ENCODE measurements at places on chromosomes 1 and 21.

GRCh38 chr1:36174713-36175112 is 18.8 kb downstream of the MAP7D1 start:
- no peaks in the 10 kb centered on the region for H3K36me3 ChIP-seq
- DNase-seq = no peak
- H3K4me3 ChIP-seq = no peak overlapping the region
- no peak overlapping the region for H3K27ac ChIP-seq
- peaks cover 20% of the 10 kb centered on the region for H3K27me3 ChIP-seq

- 0 out of 2 replicates have a peak, but pooled peaks cover 3% of the 10 kb centered on the region for H3K4me1 ChIP-seq
- no peaks in the 10 kb centered on the region for H3K36me3 ChIP-seq
- DNase-seq = no peak
- H3K4me3 ChIP-seq = no peak overlapping the region
- no peaks in the 10 kb centered on the region for H3K27me3 ChIP-seq
Observed at GRCh38 chr21:25509862-25510261, 97.4 kb downstream of the MRPL39 start.

DNA sequence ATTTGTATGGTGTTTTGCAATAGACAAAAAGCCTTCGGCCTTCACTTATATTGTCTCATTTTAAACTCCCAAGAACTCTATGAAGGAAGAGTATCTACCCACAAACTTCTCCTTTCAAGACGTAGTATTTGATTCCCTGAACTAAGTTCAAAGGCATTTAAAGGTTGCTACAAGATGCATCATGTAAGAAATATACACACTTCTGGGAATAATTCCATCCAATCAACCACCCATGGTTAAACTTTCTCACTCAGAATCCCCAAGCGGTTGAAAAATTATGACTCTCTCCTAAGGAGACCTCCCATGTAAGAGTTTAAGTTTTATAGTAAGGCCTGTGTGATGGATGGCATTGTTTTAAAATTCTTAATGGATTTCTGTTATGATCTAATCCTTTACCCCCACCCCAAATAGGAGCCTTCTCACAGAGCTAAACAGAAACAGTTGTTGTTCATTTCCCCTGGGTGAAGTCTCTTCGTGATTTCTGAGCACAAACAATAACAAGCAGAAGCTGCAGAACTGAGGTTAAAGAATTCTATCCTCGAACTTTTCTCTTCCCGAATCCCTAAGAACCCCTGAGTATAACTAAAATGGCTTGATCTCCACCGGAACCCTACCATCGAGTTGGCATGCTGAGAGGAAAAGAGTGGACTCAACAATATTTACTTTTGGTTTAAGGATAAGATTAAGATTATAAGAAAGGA is 185.0 kb downstream of the TGFBR3 start:
- no peaks in the 10 kb centered on the region for H3K27me3 ChIP-seq
- peaks cover 13% of the 10 kb centered on the region for H3K4me1 ChIP-seq
- H3K36me3 ChIP-seq = no peaks in the 10 kb centered on the region
- H3K27ac ChIP-seq = no peak overlapping the region
- DNase-seq = no peak
- H3K4me3 ChIP-seq = no peak overlapping the region

GRCh38 chr1:156194300-156194652 is 372 bp downstream of the SLC25A44 start:
- H3K27ac ChIP-seq = no peak overlapping the region
- H3K27me3 ChIP-seq = no peaks in the 10 kb centered on the region
- peaks cover 1% of the 10 kb centered on the region for H3K36me3 ChIP-seq
- DNase-seq = no peak
- H3K4me3 ChIP-seq = peak overlapping the region; percentile 81

DNA sequence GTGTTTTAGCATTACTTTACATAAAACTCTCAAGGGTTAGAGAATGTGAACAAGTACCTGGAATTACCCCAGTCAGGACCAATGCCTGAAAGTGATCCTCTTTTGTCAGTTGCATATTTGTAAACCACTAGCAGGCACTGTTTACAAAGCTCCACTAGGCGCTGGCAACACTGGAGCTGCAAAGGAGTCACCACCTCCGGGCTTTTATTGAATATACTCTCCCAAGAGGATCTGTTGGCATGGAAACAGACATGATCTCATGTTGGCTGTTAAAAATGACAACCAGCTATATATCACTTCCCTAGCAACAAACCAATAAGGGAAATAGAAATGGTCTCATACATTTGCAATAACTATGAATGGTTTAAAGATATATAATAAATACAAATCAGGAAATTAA is 116.0 kb downstream of the TTLL7 start:
- no peak overlapping the region for H3K4me3 ChIP-seq
- no peaks in the 10 kb centered on the region for H3K36me3 ChIP-seq
- peak; percentile 56 for DNase-seq
- H3K27me3 ChIP-seq = no peaks in the 10 kb centered on the region
- no peak overlapping the region for H3K27ac ChIP-seq

DNA sequence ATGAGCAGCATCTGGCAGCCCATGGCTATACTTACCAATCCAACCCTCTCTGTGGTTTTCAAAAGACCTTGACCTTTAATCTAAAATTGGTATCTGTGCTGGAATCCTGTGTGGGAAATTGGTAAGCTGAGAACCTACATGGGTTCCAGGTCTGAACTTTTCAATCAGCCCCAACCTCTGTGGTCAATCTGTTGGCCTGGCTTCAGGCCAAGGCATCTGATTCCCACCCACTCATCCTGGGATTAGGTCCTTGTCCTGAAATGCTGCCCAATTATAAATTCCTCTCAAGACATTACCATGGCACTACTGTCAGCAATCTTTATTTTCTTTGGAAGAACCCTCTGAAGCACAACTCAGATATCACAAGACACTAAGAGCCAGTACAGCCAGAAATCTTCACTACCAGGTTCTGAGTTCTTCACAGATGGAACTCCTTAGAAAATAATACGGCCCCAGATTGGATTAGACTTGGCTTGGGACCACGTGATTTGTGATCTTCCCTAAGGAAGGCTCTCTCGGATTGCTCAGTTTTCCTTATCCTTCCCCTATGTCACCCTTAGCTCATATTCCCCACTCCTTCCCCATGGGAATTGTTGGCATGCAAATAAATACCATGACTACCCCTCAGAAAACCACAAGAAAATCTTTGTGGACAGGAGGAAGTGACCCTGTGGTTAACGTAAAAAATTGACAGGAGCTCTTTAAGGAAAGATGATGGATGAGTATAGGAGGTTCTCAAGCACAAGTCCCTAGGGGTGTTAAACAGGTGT is 207.9 kb upstream of the ST6GALNAC5 start:
- no peaks in the 10 kb centered on the region for H3K27me3 ChIP-seq
- no peaks in the 10 kb centered on the region for H3K36me3 ChIP-seq
- no peak for DNase-seq
- H3K27ac ChIP-seq = no peak overlapping the region

- H3K4me3 ChIP-seq = no peak overlapping the region
- H3K36me3 ChIP-seq = peaks cover 3% of the 10 kb centered on the region
- no peaks in the 10 kb centered on the region for H3K27me3 ChIP-seq
- no peaks in the 10 kb centered on the region for H3K4me1 ChIP-seq
Observed at GRCh38 chr1:165738794-165739193, 29.9 kb downstream of the TMCO1 start.

DNA sequence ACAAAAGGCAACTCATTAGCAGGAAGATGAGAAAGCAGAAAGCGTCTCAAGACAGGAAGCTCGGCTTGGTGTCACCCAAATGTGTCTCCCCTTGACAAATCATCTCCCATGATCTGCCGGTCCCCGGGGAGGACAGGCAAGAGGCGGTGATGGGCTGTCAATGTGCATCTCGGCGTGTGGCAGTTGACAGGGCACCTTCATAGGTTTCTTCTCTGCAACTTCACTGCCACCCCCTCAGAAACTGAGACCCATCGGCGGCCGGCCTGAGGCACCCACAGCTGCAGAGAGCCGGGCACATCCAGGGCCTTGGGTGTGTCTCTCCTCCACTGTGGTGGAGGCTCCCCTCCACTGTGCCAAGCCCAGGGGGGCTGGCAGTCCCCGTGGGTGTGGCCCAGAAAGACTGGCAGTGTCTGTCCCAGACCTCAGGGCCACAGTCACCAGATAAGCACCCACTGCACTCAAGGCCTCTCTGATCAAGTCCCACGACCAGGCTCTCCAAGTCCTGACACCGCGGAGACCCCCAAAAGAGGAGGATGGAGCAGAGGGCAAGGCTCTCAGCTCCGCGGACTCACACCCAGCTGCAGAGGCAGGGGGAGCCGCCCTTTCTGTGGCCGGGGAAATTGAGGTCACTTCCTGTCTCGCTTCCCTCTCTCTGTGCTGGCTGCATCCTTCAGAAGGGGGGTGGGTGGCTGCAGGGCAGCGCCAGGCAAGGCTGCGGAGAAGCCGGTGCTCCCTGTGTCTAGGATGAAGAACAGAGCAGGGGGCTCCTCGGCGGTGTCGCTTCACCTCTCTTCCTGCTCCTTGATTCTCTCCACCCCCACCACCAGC is 39.6 kb upstream of the LBR start:
- H3K27ac ChIP-seq = no peak overlapping the region
- H3K36me3 ChIP-seq = no peaks in the 10 kb centered on the region
- no peak overlapping the region for H3K4me3 ChIP-seq
- H3K27me3 ChIP-seq = no peaks in the 10 kb centered on the region

- H3K36me3 ChIP-seq = no peaks in the 10 kb centered on the region
- H3K27me3 ChIP-seq = no peaks in the 10 kb centered on the region
- peak overlapping the region; percentile 55 for H3K27ac ChIP-seq
- H3K4me3 ChIP-seq = peak overlapping the region; percentile 92
- no peak for DNase-seq
- peaks cover 3% of the 10 kb centered on the region for H3K4me1 ChIP-seq
Observed at GRCh38 chr1:227735539-227736285, 477 bp downstream of the SNAP47 start.

DNA sequence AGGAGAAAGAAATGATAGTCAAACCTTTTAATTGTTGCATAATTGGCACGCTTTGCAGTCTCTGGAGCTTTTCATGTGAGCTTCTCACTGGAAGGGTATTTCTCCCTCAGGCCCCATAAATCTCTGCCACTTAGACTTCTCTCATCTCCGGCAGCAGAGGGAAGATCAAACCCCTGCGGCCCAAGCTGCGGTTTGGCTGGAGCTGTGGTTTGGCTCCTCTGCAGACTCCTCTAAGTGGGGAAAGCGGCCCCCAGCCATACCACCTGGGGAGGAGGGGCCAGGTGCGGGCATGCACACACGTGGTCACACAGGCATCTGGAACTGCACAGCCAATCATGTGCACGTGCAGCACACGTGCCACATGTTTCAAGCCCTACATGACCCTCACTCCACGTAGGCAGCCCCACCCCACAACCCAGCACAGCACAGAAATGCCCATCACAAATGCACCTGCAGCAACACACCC is 58.3 kb downstream of the UBE2T start:
- no peak for DNase-seq
- H3K27me3 ChIP-seq = no peaks in the 10 kb centered on the region
- no peak overlapping the region for H3K4me3 ChIP-seq
- H3K4me1 ChIP-seq = peaks cover 14% of the 10 kb centered on the region
- H3K36me3 ChIP-seq = no peaks in the 10 kb centered on the region

GRCh38 chr1:211580303-211580687 is 1.3 kb upstream of the SLC30A1 start:
- peaks cover under 1% of the 10 kb centered on the region for H3K36me3 ChIP-seq
- no peak overlapping the region for H3K27ac ChIP-seq
- peaks cover 41% of the 10 kb centered on the region for H3K4me1 ChIP-seq
- no peaks in the 10 kb centered on the region for H3K27me3 ChIP-seq

DNA sequence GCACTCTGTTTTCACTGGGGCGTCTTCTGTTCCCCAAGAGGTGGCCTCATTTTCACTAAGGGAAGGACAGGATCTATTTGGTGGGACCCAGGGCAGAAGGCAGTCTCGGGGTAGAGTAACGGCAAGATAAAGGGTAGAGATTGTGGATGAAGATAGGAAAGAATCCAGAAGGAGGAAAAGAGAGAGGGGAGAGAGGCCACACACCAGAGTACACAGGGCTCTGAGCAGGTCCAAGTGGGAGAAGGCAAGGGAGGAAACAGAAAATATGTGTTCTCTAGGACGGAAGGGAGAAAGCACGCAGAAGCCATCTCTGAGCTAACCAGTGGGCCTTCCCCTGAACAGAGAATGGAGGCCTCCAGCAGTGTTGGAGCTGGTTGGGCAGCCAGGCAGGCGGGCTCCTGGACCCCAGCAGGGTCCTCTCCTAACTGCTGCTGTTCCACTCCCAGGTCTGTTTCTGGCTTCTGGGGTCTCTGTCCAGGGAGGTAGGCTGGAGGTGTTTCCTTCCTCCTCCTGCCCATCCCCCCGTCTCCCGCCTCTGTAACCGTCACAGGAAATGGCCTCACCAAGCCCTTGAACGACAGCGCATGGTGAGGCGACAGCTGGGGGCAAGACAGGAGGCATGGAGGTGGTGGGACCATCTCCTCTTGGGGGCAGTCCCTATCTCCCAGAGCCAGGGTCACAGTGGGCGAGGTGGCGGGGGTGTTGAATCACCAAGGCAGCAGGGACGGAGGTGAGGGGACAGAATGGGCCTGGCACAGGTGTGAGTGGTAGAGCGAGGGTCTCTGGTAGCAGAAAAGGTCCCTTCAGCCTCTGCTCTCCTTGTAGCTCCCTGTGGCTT is 649 bp downstream of the PTPN7 start:
- H3K4me3 ChIP-seq = no peak overlapping the region
- no peaks in the 10 kb centered on the region for H3K36me3 ChIP-seq
- H3K27ac ChIP-seq = no peak overlapping the region
- peaks cover 3% of the 10 kb centered on the region for H3K4me1 ChIP-seq
- no peak for DNase-seq
- no peaks in the 10 kb centered on the region for H3K27me3 ChIP-seq

GRCh38 chr1:112991402-112992120 is 35.6 kb upstream of the SLC16A1 start:
- H3K4me3 ChIP-seq = no peak overlapping the region
- H3K4me1 ChIP-seq = peaks cover 14% of the 10 kb centered on the region
- 0 out of 2 replicates have a peak overlapping the region, but pooled peaks have one; percentile 39 for H3K27ac ChIP-seq

GRCh38 chr21:45304476-45304830 is 16.8 kb upstream of the POFUT2 start:
- H3K27ac ChIP-seq = no peak overlapping the region
- DNase-seq = no peak
- H3K4me1 ChIP-seq = no peaks in the 10 kb centered on the region

DNA sequence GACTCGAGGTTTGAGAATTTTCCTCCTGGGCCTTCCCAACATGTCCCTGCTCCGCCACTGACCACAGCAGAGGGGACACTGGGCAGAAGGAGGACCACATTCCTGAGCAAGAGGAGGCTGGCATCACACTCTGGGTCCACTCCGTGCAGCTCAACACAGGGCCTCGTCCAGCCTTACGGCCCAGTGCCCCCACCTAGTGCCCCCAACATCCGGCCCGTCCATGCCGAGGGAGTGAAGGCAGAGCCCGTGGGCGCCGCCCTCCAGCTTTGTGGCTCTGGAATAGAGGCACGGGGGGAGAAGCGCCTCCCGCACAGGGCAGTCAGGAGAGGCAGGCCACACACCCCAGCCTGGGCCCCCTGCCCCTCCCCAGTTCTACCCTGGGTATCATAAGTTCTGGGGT is 158.3 kb downstream of the NPHP4 start:
- no peak overlapping the region for H3K27ac ChIP-seq
- H3K36me3 ChIP-seq = no peaks in the 10 kb centered on the region
- peaks cover 5% of the 10 kb centered on the region for H3K4me1 ChIP-seq
- H3K4me3 ChIP-seq = no peak overlapping the region

Data from GM23338 (cell line).